ENCODE measurements at places on chromosomes 13 and 19.

GRCh38 chr19:46979126-46980105 is 40.2 kb upstream of the NPAS1 start:
- DNase-seq: no peak

DNA sequence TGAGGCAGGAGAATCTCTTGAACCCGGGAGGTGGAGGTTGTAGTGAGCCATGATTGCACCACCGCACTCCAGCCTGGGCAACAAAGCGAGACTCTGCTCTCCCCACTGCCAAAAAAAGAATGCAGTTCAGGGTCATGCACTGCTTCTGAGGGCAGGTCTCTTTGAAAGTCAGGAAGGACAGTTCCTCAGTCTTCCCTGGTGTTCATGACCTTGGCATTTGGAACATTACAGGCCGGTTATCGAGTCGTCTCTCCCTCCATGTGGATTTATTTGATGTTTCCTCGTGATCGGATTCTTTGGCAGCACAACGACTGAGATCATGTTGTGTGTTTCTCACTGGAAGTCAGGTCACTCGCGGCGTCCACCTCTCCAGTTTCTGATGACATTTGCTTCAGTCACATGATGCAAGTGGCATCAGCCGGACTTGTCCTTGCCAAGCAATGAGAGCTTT is 17.2 kb downstream of the FGF21 start:
- peak; percentile 96 for DNase-seq

DNA sequence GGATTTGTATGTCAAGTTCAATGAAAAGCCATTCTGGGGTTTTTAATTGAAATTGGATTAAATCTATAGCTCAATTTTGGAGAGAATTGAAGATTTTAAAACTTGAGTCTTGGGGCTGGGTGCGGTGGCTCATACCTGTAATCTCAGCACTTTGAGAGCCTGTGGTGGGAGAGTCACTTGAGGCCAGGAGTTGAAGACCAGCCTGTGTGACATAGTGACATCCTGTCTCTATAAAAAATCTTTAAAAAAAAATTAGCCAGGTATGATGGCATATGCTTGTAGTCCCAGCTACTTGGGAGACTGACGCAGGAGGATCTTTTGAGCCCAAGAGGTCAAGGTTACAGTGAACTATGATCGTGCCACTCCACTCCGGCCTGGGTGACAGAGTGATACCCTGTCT is 41.2 kb downstream of the VAV1 start:
- no peak for DNase-seq

DNA sequence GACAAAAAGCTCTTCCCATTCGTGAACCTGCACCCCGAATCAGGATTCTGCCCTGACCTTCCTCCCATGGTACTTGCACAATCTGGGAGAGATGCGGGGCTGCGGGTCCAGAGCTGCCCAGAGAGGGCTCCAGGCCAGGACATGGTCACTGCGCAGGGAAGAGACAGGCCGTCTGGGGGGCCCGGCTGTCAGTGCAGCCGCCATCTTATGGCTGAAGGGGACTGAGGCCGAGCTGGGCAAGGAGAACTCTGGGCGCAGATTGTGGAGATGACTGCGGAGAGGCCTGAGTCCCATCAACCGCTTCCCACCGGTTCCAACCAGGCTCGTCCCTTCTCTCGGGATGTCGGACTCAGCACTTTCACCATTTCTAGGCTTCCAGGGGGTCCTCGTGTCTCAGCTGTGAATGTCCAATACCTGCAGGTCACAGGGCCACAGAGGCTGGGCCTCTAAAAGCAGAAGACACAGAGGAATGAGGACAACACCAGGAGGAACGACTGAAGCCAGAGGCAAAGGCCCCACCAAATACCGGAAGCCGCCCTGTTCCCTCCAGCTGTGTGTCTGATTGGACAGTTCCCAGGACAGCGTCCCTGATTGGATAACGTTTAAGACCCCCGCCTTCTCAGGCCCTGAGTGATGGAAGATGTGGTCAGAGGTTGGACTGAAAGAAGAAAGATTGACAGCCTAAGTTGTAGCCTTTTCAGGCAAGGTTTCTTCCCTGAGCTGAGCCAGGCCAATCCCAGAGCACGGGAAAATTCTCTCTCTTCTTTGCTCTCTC is 117.1 kb upstream of the ZNF91 start:
- DNase-seq: no peak

GRCh38 chr13:46817838-46818476 is 21.0 kb upstream of the ESD start:
- DNase-seq: no peak

GRCh38 chr13:65378943-65379519 is 1851.1 kb downstream of the PCDH9 start:
- DNase-seq: no peak

DNA sequence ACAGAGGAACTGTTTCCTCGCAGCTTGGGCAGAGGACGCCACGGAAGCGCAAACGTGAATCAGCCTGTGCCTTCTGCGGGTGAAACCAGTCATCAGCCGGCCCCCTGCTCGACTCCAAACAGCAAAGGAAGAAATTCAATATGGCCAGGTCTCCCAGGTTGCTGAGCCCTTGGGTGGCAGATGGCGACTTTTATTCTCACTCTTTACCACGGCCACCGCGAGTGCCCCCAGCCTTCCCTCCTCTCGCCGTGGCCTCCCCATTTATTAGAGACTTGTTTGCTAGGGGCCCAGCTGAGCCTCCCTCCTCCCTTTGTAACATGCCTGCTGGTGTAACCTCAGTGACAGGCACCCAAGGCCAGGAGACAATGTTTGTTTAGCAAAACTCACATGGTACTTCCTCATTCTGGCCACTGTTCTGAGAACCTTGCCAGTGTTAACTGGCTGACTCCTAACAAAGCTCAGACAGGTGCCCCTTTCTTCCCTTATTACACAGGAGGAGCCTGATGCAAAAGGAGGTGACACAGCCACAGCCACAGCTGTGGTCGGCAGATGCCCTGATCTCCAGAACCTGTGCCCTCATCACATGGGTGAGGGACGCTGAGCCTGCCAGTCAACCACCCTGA is 5.8 kb downstream of the RAB20 start:
- peak; percentile 84 for DNase-seq

- peak; percentile 34 for DNase-seq
These were observed 362.5 kb downstream of the TDRD3 start for GRCh38 chr13:60759499-60759898.
